Pericardium fibroblast (primary cell): ENCODE measurements at places on chromosomes 2 and 18. TPM values are rescaled to one million over a fixed set of nuclear protein-coding genes. Genes with fewer than 3 reads are reported as not detected.

C2orf15 gene
- not detected in 2 replicates for total RNA-seq

C2orf80 gene
- not detected in 2 replicates for total RNA-seq

BMP10 gene
- not detected in 2 replicates for total RNA-seq

TSHZ1 gene
- total RNA-seq: 6.2 and 13.4 TPM in 2 replicates

SAG gene
- not detected in 2 replicates for total RNA-seq

RAB17 gene
- total RNA-seq: 0.68 and 1.6 TPM in 2 replicates

DPP10 gene
- not detected in 2 replicates for total RNA-seq

DPP4 gene
- 45.6 and 96.3 TPM in 2 replicates for total RNA-seq

RESP18 gene
- total RNA-seq: not detected in 2 replicates

L3MBTL4 gene
- 0.09 TPM in 1 of 2 replicates, not detected in the other for total RNA-seq

GPR155 gene
- 1.2 and 3.4 TPM in 2 replicates for total RNA-seq

TTC32 gene
- total RNA-seq: 1.2 and 2.3 TPM in 2 replicates

KCTD1 gene
- 4.2 and 27.0 TPM in 2 replicates for total RNA-seq

IL1B gene
- total RNA-seq: 0.09 and 1.9 TPM in 2 replicates

CYP27C1 gene
- total RNA-seq: 0.51 and 0.58 TPM in 2 replicates
